ENCODE measurements at places on chromosomes 7 and 10. TPM values are rescaled to one million over a fixed set of nuclear protein-coding genes. Genes with fewer than 3 reads are reported as not detected.
A peak's percentile ranks its signal among the peaks of the same experiment; 100 is the strongest.

GRCh38 chr7:136183981-136184380 is 206.8 kb upstream of the MTPN start:
- no peak for DNase-seq

- no peak for DNase-seq
Measured at GRCh38 chr7:82527851-82528250, 84.3 kb upstream of the CACNA2D1 start.

- peak; percentile 49 for DNase-seq
Measured at GRCh38 chr10:125822878-125823662, at the start of the genes BCCIP and UROS. TSS of gene BCCIP (plus strand) at chr10:125823546. CDS start at chr10:125823558, 12 bp downstream. TSS of gene UROS (minus strand) at chr10:125823258. CDS start at chr10:125816499, 6,759 bp downstream.

Gene WDR86
- not detected for total RNA-seq

DNA sequence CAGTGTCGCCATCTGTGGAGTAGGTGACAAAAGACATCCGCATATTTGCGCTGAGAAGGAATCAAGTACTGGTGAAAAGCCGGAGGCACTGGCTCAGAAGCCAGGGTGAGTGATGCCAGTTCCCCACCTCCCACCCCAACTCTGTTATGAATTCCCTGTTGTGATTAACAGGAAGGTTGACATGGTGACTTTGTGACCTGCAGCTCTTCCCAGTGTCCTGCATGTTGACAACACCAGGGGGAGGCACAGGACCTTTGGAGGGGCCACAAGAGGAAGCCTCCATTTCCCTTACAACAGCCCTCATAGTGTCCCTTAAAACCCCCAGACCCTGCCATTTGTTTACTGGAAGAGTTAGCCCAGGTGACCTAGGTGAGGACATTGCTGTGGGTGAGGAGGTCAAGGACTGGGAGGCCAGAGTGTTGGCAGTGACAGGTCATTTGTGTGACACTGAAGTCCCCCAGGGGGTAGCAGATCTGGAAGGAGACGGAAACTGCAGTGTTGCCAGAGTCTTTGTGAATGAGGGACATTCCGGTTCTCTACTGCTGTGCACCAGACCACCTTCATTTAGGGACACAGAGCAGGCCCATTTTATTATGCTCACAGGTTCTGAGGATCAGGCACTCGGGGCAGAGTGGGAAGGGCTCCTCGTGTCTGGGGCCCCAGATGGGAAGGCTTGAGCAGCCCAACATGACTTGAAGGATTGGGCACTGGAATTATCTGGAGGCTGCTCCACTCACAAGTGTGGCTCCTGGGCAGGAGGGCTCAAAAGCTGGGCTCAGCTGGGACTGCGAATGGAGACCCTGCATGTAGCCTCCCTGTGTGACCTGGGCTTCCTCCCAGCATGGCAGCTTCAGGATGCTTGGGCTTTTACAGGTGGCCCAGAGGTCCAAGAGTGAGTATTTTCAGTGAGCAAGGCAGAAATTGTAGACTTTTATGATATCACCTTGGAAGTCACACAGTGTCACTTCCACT is 13.0 kb upstream of the ANTXRL start:
- no peak for DNase-seq

- DNase-seq, result no peak
Measured at GRCh38 chr7:15457990-15458955, 103.5 kb downstream of the AGMO start.

Gene IFIT3
- 9.6 TPM for total RNA-seq

Gene CALCR
- total RNA-seq, result not detected

- DNase-seq, result no peak
Measured at GRCh38 chr10:51260376-51260775, 186.1 kb downstream of the PRKG1 start.

- no peak for DNase-seq
Measured at GRCh38 chr10:129790715-129791446, 173.2 kb downstream of the EBF3 start.

DNA sequence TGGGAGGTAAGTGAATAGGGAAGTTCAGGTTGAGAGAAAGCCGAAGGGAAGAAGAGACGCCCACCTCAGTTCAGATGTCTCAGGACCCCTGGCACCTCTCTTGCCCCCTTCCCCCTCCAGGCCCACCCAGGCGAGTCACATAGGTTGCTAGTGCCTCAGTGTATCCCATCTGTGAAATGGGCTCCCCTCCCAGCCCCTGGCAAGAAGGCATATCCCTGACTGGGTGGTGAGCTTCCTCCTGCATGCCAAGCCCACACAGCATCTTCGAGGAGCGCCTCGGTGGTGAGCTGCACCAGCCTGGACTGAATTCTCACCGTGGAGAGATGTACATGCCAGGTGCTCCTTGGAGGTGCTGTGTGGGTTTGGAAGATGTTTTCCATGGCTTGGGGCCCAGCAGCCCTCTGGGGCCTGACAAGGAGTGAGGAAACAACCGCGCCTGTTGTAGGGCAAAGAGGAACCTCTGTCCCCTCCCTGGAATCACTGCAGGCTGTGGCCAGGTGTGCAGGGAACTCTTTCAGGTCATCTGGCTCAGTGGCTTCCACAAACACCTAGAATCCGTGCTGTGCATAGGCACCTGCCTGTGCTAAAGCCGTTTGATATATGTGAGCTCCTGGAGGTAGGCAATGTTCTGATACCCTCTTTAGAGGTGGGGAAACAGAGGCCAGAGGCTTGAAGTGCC is 45.1 kb downstream of the UNC5B start:
- DNase-seq, result no peak

- DNase-seq, result no peak
Measured at GRCh38 chr10:95414016-95414830, 123.4 kb upstream of the PDLIM1 start.

DNA sequence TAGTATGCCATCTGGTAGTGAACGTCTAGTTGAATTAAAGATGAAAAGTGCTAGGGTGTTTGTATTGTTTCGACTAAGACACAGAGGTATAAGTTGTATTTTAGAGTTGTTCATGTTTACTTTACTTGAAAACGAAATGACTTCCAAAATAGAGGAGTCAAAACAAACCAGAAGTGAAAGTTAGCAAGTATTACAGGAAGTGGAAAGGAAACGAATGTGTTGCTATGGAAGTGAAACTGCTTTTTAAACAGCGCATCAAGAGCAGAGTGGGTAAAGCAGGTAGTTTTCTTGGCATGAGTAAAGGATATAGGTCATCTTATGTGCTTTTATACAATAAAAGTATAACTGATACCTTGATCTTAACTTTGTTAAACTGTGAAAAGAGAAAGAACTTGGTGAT is 20.0 kb upstream of the GALNTL5 start:
- DNase-seq, result no peak

- DNase-seq, result no peak
Measured at GRCh38 chr10:106182542-106182941, 982.0 kb downstream of the SORCS1 start.

Gene PRKG1
- 381 TPM for total RNA-seq

GRCh38 chr10:598415-599170 is 90.9 kb downstream of the DIP2C start:
- no peak for DNase-seq

Gene SFR1
- total RNA-seq, result 7.4 TPM

- DNase-seq, result no peak
Measured at GRCh38 chr7:22193450-22193983, 163.4 kb downstream of the RAPGEF5 start.

DNA sequence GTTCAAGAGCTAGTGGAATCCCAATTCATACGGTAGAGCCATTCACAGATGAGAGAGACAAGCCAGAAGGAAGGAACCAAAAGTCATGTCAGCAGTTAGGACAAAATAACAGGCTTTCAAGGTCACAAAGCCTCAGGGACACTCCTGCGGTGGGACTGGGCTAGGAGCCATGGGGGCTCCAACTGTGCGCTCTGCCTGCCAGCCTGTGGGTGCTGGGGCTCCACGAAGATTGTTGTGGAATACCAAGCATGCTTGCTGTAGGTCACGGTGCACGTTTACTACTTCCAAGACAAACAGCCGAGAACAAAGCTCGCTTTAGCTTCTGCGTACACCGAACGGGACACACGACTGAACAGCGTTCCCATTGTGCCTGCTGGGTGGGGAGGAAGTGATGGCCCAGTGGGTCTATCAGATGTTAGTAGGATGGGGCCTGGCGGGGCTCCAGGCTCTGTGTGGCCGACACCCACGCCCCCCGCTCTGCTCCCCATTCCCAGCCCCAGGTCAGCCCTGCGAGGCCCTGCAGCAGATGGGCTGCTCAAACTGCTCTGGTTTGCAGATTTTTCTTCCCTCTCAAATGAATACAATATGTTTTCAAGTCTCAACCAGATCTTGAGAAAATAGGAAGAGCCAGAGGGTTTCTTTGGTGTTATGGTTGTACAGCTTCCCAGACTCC is 158.9 kb downstream of the EGFR start:
- DNase-seq, result no peak

Gene RPP38
- total RNA-seq, result 7.3 TPM

- DNase-seq, result no peak
Measured at GRCh38 chr7:158019726-158020705, 567.6 kb downstream of the PTPRN2 start.

GRCh38 chr7:471191-471865 is 48.3 kb downstream of the PDGFA start:
- DNase-seq, result no peak

Gene NKX1-2
- not detected for total RNA-seq

DNA sequence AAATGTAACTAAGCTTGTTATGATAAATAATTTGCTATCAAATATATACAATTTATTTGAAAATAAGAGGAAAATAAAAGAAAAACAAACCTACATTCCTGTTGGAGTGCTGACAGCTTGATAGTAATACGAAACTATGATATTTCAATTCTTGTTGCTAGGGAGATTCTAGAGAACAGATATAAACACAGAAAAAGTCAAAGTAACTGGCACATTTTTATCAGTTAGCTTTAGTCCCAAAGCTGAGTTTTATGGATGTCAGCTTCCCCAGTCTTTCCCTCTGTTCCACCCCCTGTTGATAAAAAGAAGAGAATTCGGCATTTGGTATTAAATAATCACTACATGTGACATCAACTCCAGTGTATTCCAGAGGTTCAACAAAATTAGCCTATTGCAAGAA is 1134.0 kb downstream of the XPNPEP1 start:
- DNase-seq, result no peak

DNA sequence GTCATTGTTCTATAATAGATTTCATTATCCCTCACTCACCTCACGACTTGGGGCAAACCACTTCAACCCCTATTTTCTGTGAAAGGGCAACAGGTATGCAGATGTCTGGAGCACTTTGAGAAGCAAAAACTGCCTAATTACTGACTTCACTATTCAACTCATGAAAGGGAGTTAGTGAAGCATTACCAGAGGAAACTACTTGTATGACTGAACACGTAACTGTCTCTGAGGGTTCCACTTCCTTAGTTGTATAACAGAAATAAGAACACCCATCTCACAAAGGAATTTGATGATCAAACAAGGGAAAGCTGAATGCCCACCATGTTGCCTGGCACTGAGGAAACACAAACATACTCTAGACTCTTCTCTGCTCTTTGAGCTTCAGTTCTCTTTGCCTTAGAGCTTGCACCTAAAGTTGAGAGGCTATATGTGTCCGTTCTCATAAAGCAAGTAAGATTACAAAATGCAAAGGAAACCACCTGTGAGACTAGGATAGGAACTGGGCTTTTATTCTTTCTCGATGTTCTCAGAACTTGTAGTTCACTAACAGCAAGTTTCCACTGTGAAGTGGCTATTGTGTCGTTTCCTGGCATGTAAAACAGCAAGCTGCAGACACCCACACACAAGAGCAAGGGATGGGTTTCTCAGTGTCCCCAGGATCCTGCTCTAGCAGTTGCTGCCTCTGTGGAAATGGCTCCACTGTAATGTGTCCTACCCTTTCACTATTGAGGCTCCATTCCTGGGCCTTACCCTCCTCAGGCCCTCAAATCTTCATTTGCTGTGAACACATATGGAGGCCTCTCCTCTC is 2.6 kb downstream of the TMEM243 start:
- no peak for DNase-seq

DNA sequence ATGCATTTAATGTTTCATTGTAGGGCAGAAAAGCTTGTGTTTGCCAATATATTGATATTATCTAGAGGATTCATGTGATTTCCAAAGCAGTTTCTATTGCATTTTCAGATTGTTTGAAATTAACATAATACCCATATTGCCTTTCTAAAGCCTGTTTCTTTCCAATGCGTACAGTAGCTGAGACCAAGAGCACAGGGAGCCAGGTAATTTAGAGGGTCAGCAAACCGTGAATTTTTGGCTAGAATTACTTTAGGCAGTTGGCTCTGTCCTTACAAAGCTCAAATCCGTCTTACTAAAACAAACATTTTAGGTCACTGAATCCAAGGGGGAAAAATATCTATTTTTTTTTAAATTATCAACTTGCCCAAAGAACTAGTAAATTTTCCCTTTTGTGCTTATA is 604.9 kb upstream of the ADARB2 start:
- DNase-seq, result no peak

- no peak for DNase-seq
Measured at GRCh38 chr7:140697447-140698143, 1.1 kb downstream of the NDUFB2 start.

DNA sequence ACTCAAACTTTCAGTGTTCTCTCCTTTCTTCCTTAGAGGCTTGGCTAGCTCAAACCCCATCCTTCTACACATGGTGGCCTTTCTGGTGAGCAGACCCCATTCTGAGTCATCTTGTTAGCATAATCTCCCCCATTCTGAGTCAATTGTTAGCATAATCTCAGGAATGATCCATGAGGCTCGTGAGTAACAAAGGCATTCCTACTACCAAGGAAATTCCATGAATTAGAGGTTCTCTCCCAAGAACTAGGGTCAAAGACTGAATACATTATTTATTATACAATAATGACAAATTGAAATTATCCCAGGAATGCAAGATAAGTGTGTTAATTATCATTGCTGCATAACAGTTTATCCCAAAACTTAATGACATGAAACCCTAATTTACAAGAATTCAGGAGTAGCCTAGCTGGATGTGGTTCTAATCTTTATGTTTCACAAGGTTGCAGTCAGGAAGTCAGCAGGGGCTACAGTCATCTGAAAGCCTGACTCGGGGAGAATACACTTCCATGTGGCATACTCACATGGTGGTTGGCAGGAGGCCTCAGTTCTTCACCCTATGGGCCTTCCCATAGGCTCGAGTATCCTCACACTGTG is 100.2 kb downstream of the MMRN2 start:
- no peak for DNase-seq

Gene TEX36
- total RNA-seq, result not detected

Gene ANKRD16
- 10.4 TPM for total RNA-seq

- DNase-seq, result no peak
Measured at GRCh38 chr7:22607180-22607579, 107.2 kb upstream of the STEAP1B start.

GRCh38 chr10:121598263-121599249 is at the start of gene FGFR2:
TSS of gene FGFR2 (minus strand) at chr10:121598444. CDS start at chr10:121593817, 4,627 bp downstream.
- DNase-seq, result no peak

Gene RBM20
- total RNA-seq, result 7.8 TPM

DNA sequence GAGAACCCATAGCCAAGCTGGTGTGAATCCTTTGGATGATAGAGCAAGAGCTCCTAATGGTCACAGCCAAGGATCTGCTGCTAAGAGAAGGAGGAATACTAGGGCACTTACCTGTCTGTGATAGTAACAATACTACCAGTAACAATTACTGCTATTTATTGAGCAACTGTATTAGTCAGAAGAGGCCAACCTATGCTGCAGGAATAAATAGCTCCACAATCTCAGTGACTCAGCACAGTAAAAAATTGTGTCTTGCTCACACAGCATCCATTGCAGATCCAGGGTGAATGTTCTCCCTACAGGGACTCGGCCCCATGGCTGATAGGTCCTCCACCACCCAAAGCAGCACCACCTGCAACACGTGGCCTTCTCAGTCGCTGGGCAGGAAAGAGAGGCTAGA is 257.6 kb upstream of the ZMIZ1 start:
- no peak for DNase-seq

All from thoracic aorta (tissue), 2 donors.